Tibial nerve (tissue), 4 donors: ENCODE measurements at places on chromosomes 12 and 14.

DNA sequence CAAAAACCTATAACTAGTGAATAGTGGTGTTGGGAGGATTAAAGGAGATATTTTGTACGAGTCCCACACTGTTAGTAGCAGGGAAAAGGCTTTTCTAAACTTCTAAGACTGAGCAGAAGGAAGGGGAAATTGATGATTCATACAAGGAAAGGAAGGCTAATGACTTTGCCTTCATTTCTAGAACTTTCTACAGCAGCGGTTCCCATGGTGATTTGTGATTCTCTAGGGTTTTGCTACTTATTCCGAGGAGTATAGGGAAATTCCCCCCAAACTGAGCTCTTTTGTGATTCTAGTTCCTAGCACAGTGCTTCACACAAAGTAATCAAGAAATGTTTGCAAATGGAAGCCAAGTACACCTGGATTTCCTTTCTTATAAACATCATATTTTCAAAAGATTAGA lies 23.8 kb upstream of the PWP1 start:
- no peak for DNase-seq

DNA sequence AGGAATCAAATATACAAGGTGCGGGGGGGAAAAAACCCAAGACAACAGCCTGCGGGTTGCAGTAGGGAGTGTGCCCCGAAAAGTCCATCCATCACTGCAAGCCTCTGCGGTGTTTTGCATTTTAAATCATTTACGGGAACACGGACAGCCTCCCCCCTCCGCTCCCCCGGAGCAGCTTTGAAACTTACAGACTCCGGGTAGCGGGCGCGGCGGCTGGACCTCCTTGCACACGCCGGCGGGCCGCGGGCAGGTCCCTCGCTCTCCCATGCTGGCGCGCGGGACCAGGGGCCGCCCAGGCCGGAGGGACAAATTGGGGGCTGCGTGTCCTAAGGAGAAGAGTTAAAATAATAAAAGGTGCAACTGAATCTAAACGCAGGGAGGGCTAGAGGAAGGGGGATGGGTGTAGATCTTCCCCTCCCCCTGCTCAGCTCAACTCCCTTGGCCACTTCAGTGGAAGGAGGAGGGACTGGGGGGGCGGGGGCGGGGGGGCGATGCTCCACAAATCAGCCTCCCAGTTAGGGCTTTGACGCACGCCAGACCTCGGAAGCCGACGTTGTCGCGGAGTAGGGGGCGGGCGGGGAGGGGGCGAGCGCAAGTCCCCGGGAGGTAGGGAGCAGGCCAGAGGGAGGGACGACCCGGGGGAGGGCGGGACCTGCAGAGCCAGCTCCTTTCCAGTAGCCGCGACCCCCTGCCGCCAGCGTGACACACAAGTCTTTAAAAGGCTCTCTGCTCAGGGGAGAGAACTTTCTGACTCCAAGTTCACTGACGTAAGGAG lies at the start of gene KCNJ8:
Gene KCNJ8, minus strand, starts transcription at position 349 of the 775 bp plus-strand sequence. CDS start 1,090 bp downstream, outside the sequence.
- DNase-seq: peak; percentile 16

GRCh38 chr12:33825986-33826602 lies 196.2 kb upstream of the ALG10 start:
- DNase-seq: no peak

GRCh38 chr12:95637471-95638155 lies 86.3 kb upstream of the USP44 start:
- DNase-seq: no peak

GRCh38 chr14:65637780-65638179 lies 225.2 kb downstream of the FUT8 start:
- DNase-seq: no peak

- DNase-seq: no peak
These were observed 7.0 kb downstream of the AMN start for GRCh38 chr14:102929241-102930137.

DNA sequence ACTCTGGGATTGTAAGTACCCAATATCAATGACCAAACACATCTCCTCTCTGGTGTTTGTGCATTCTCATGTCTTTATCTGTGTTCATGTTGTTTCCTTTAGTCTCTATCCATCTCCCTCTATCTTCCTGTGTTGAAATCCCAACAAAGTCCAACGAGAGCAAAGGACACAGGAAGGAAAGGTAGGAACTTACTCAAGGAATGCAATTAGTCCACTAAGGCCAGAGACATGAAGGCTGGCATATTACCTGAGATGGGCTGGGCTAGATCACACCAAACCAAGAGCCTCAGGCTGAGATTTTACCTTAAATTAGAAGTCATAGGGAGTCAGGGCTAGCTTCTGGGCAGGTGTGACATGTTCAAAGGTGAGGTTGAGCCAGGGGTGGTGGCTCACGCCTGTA lies 14.3 kb upstream of the LGALS3 start:
- DNase-seq: no peak

DNA sequence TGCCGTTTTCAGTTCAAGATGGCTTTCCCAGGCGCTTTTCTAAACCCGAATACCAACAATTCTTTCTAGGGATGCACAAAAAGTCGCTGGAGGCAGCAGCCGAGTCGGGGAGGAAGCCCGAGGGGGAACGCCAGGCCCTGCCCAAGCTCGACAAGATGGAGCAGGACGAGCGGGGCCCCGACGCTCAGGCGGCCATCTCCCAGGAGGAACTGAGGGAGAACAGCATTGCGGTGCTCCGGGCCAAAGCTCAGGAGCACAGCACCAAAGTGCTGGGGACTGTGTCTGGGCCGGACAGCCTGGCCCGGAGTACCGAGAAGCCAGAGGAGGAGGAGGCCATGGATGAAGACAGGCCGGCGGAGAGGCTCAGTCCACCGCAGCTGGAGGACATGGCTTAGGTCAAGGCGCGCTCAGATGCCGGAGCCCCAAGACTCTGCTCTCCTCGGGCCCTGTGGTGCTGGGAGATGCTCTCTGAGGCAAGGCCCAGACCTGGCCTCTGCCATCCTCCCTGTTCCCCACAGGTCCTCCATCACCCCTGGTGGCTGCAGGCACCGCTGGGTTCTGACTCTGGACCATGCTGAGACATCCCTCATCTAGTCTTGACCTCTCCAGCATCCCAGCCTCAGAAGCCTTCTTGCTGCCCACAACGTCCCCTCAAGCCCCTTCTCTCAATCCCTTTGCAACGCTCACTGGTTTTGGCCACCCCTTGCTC lies 21.4 kb downstream of the VSX2 start:
- DNase-seq: no peak

- DNase-seq: peak; percentile 60
These were observed 34.5 kb downstream of the VDR start for GRCh38 chr12:47870175-47870781.

GRCh38 chr12:56315249-56315621 lies 553 bp downstream of the CNPY2 start:
- no peak for DNase-seq

- DNase-seq: no peak
These were observed 1598.0 kb upstream of the TMEM132C start for GRCh38 chr12:126668961-126669360.

DNA sequence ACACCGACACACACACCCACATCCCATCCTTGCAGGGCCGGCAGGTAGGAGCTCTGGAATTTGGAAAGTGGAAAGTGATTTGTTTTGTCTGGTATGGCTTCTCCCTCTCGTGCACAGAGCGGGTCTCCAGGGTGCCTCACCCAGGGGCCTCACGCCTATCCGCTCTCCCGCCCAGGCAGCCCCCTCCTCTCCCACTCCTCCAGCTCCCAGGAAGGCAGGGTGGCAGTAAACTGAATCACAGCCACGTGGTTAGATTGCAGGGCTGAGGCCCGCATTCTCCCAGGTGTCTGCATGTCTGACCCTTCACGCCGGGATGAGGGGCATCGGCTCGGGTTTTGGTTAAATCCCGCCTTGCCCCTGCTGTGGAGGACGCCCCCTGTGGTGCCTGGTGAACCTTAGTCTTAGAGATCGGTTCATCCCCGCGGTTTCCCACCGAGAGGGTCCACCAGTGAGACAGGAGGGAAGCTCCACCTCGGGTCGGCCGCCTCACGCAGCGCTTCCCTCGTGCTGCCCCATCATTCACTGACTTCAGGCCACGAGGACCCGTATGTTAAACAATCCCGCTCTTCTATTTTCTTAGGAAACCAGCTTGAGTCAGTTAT lies 64.4 kb downstream of the ADGRD1 start:
- no peak for DNase-seq

- no peak for DNase-seq
These were observed 37.0 kb upstream of the EIF5 start for GRCh38 chr14:103296987-103297386.

- DNase-seq: no peak
These were observed 78.5 kb downstream of the PTPN21 start for GRCh38 chr14:88476214-88476774.

GRCh38 chr14:23521785-23522640 lies 29.6 kb downstream of the ZFHX2 start:
- DNase-seq: no peak

GRCh38 chr14:39434401-39434800 lies 2.2 kb upstream of the FBXO33 start:
- no peak for DNase-seq

DNA sequence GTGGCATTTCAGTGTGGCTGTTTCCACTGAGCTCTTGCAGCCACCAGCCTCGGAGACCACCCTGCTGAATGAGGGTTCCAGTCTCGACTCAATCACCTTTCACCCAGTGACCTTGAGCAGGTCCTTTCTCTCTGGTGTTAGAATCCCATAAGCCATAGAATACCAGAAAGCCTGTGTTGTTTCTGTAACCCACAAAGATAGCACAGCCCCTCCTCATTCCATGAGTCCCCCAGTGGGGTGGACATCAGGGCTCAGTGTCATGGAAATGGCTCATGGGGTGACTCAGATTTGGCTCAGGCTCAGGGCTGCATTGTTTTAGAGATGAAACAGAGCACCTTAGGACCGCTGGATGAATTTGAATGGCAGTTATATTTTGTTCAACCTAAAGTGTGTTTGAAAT lies 171.5 kb downstream of the PTPN11 start:
- DNase-seq: no peak

- DNase-seq: no peak
These were observed 79.5 kb downstream of the EGLN3 start for GRCh38 chr14:33871394-33871793.

GRCh38 chr12:94954029-94954685 lies 49.3 kb downstream of the NDUFA12 start:
- DNase-seq: no peak

GRCh38 chr12:131528667-131529066 lies 182.2 kb upstream of the SFSWAP start:
- no peak for DNase-seq
